ENCODE measurements at places on chromosomes 3 and 15.

- no peak for DNase-seq
Measured at GRCh38 chr3:57512166-57512565, 32.0 kb downstream of the DNAH12 start.

DNA sequence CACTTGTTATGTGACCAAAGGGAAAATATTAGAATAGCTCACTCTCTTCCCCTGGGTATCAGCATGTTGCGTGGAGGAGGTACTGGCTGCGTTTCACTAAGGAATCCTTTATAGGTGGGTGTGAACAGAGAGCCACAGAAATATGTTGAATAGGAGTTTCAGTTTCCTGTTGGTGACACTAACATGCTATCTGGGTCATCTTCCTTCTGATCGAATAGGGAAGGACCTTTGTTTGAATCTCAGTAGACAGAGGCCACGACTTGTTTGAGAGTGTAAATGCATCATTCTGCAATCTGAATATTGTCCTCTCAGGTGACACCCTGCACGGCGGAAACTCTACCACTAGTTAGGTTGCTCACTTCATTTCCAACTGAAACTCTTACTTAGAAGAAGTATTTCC, 157.9 kb upstream of the SLC2A2 start:
- no peak for DNase-seq

- DNase-seq: no peak
Measured at GRCh38 chr3:8914491-8914890, 48.8 kb downstream of the RAD18 start.

DNA sequence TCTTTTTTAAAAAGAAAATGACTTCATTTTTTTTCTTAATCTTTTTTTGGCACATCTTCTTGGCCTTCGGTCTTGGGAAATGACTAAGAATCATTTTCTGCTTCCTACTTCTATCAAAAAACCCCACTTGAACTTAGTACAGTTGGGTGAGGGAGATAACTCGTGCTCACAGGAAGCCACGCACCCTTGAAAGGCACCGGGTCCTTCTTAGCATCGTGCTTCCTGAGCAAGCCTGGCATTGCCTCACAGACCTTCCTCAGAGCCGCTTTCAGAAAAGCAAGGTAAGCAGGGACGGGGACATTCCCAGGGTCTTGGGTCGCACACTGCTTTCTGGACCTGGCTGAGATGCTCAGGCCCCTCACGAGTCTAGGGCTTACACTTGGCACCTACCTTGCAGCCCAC, at the start of gene CCR4:
TSS of gene CCR4 (plus strand) at position 235 of the 402 bp plus-strand sequence. CDS start 1,779 bp downstream, outside the sequence.
- DNase-seq: no peak

DNA sequence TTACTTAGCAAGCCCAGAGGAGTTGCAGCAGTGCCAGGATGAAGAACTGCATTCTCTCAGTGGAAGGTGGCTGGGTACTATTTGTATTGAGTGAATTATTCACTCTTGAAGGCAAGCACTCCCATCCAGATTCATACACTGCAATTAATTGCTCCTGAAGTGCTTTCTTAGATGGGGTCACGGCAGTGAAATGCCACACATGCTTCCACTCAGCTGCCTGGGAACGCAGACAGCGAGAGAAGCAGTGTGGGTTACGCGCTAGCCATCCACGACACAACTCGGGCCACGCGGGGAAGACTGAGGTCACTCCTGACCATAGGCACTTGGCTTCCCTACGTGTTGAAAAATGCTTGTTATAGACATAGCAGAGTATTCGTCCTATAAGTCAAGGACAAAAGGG, 30.8 kb upstream of the LMCD1 start:
- DNase-seq: no peak

GRCh38 chr3:20136231-20136630, 49.8 kb downstream of the SGO1 start:
- DNase-seq: no peak
